CD14-positive monocyte (primary cell): ENCODE measurements at places on chromosomes 5 and 9. TPM values are rescaled to one million over a fixed set of nuclear protein-coding genes. Genes with fewer than 3 reads are reported as not detected.

GRCh38 chr9:214648-215493, at the start of gene DOCK8:
DOCK8 (plus strand) TSS chr9:214865; CDS start chr9:214977, 112 bp downstream.
- H3K4me1 ChIP-seq = peaks cover 90% of the 10 kb centered on the region
- peak within 1 kb of the TSS; percentile 86 for H3K4me3 ChIP-seq
- no peaks in the 10 kb centered on the region for H3K27me3 ChIP-seq
- peak; percentile 84 for DNase-seq

DNA sequence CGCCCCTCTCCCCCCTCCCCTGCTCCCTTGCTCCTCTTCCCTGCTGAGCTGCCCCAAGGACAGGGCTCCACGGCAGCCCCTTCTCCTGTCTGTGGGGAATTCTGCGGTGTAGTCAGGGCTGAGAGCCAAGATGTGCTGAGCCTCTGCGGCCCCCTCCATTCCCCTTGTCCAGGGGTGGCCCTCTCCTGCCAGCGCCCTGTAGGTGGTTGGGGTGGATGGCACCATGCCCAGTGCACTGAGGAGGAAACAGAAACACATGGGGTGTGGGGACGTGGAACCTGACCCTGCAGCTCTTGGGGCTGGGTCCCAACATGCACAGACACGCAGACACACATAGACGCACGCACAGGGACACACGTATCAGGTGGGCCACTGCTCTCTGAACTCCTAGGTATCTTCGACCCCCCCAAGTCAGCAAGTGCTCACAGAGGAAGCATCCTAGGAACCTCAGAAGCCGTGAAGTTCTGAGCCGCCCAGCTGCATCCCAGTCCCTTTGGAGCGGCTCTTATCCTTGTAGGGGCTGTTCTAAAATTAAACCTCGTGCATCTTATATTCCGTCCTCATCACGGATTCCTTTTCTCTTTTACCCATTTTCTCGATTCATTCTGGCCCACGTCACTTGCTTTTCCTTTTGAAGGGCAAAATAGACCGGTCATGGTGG, 64.8 kb downstream of the HMCN2 start:
- DNase-seq = no peak
- H3K4me3 ChIP-seq = no peak overlapping the region
- no peaks in the 10 kb centered on the region for H3K27me3 ChIP-seq
- no peaks in the 10 kb centered on the region for H3K36me3 ChIP-seq
- H3K4me1 ChIP-seq = no peaks in the 10 kb centered on the region

DNA sequence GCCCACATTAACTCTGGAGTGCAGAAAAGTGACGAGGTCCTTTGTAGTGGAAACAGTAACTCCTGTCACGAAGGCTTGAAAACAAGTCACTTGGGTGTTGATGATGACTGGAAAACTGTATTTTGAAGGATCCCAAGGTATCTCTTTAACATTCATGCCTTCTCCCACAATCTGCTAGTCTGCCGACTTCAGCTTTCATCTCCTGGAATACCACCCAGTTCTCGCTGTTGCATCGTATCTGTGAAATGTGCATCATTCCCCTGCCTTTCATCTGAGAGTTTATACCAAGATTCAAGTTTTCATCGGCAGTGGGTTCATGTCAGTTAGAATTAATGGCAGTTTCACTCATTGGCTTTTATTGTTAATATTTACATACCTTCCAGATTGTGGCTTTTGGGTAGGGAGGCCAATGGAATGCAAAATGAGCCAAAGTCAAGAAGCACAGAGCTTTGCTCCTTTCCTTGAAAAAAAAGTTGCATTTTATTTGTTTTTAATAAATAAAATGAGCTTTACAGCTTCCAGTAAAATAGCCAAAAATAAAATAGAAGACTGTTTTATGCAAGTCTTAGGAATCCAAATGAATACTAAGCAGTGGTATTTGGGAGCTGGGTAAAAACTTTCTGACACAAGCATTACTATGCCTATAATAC, 575.2 kb upstream of the WWC1 start:
- no peak for DNase-seq
- no peak overlapping the region for H3K27ac ChIP-seq
- no peak overlapping the region for H3K4me3 ChIP-seq

DNA sequence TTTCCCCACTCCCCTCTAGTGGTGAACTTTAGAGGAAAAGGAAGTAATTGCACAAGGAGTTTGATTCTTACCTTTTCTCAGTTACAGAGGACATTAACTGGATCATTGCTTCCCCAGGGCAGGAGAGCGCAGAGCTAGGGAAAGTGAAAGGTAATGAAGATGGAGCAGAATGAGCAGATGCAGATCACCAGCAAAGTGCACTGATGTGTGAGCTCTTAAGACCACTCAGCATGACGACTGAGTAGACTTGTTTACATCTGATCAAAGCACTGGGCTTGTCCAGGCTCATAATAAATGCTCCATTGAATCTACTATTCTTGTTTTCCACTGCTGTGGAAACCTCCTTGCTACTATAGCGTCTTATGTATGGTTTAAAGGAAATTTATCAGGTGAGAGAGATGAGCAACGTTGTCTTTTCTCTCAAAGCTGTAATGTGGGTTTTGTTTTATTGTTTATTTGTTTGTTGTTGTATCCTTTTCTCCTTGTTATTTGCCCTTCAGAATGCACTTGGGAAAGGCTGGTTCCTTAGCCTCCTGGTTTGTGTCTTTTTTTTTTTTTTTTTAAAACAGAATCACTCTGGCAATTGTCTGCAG, 25.3 kb downstream of the SLC22A5 start:
- DNase-seq = no peak
- H3K27ac ChIP-seq = no peak overlapping the region
- H3K36me3 ChIP-seq = peaks cover 24% of the 10 kb centered on the region
- no peak overlapping the region for H3K4me3 ChIP-seq
- no peaks in the 10 kb centered on the region for H3K4me1 ChIP-seq
- H3K27me3 ChIP-seq = no peaks in the 10 kb centered on the region

DNA sequence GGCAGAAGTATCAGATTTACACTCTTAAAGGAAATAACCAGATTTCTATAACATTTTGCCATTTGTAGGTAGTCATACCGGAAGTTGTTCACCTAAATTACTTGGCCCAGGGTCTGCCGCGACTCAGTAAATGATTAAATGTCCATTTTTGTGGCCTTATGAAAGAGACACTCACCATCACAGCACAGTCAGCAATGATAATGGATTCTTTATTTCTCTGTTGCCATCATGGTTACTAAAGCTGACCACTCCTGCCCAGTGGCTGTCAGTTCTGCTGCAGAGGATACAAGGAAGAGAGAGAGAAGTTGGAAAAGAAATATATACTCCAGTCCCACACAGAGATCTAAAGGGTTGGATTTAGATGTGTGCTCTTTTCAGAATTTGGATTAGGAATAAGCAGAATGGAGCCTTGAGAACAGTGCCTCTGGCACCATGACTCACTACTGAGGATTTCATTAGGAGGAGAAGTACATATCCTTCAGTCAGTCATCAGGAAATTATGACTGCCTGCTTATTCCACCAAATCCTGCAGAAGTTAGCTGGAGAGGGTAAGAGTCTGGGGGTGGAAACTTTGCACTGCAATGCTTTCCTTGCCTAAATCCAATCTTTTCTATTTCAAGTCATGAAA, 72.8 kb upstream of the EFNA5 start:
- no peaks in the 10 kb centered on the region for H3K4me1 ChIP-seq
- no peak overlapping the region for H3K27ac ChIP-seq
- H3K36me3 ChIP-seq = no peaks in the 10 kb centered on the region
- no peak for DNase-seq

GRCh38 chr9:129669141-129669718, 3.8 kb downstream of the PRRX2 start:
- peaks cover 10% of the 10 kb centered on the region for H3K27me3 ChIP-seq
- H3K36me3 ChIP-seq = no peaks in the 10 kb centered on the region
- H3K4me1 ChIP-seq = peaks cover 5% of the 10 kb centered on the region
- H3K4me3 ChIP-seq = no peak overlapping the region

The TBC1D9B gene
- polyA plus RNA-seq = 110 and 116 TPM in 2 replicates

The EFNA5 gene
- polyA plus RNA-seq = 0.01 TPM in 1 of 2 replicates, not detected in the other
